Stimulated activated CD8-positive, alpha-beta memory T cell treated with anti-CD3 and anti-CD28 coated beads, Interleukin-15, amount 100 ng/mL, for 24 hours (primary cell): ENCODE measurements at places on chromosomes 13 and 19.

DNA sequence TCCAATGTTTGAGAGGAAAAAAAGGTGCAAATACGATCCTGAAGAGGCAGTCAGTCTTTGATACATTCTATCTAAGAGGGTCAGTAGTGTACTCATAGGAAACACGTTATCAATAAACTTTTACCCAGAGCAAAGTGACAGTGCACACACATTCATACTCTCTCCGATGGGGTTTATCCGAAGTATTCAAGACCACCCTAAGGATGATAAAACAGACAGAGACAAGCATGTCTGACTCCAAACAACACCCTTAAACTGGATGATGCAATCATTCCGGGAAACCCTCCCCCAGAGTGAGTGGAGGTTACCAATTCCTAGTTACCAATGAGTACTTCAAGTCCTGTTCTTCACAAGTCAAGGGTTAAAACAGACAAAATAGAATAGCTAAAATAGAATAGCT lies 79.1 kb downstream of the DNAJC3 start:
- DNase-seq, result no peak

- no peak for DNase-seq
Measured at GRCh38 chr19:3065675-3066357, 3.5 kb upstream of the TLE5 start.

- DNase-seq, result no peak
Measured at GRCh38 chr13:110440946-110441731, 120.4 kb downstream of the RAB20 start.

GRCh38 chr19:13029893-13030292 lies 34.6 kb downstream of the NFIX start:
- DNase-seq, result no peak

DNA sequence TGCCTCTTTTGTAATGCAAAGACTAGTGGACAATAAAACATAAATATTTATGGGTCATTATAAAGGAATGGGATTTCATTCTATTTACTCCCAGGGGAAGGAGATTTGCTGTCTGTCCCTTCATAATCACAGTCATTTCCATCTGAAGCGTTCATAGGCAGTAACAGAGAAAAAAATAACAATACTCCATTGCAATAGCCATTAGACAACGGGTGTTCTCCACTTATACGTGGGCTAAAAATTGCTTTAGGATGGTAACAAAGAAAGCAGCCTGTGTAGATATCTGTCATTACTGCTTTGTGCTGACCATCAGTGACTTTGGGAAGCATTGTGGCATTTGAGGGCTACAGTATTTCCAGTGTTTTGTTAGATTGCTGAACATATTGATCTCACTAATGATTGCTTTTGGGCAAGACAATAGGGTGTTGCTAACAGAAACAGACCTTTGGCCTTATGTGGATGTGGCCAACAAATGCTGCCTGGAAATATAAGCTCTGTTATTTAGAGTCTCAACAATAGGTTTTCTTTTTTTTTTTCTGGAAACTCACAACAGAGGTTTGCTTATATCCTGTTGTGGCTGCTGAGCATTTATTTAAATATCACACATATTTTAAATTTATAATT lies 355.2 kb downstream of the MTUS2 start:
- no peak for DNase-seq

DNA sequence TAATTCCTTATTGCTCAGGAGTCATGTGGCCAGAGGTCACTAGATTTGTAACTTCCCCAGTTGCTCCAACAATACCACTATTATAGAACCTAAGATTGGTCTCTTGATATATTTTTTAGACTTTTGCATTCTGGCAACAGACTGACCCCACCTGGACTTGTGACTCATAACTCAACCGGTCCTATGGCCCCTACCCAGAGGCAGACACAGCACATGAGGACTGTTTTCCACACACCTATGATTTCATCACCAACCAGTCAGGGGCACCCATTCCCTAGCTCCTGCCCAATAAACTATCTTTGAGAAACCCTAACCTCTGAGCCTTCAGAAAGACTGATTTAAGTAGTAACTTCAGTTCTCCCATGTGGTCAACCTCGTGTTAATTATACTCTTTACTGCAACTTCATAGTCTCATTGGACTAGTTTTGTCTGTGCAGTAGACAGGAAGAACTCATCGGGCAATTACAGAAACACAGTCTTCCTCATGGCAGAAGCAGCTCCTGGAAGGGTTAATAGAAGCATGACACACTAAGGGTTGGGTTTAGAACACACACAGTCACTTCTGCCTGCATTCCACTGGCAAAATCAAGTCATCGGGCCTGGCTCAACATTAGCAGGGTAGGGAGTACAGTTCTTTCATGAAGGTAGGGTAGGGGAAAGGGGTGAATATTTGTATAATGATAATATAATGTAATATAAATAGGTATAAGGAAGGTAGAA lies 251.8 kb downstream of the UQCRFS1 start:
- no peak for DNase-seq

- no peak for DNase-seq
Measured at GRCh38 chr19:28553005-28553404, 659.9 kb downstream of the UQCRFS1 start.

GRCh38 chr19:6058518-6059201 lies 51.6 kb downstream of the RFX2 start:
- DNase-seq, result no peak

- no peak for DNase-seq
Measured at GRCh38 chr13:99540530-99540929, 39.3 kb downstream of the TM9SF2 start.

GRCh38 chr13:30457306-30457891 lies 8.3 kb downstream of the HMGB1 start:
- no peak for DNase-seq

DNA sequence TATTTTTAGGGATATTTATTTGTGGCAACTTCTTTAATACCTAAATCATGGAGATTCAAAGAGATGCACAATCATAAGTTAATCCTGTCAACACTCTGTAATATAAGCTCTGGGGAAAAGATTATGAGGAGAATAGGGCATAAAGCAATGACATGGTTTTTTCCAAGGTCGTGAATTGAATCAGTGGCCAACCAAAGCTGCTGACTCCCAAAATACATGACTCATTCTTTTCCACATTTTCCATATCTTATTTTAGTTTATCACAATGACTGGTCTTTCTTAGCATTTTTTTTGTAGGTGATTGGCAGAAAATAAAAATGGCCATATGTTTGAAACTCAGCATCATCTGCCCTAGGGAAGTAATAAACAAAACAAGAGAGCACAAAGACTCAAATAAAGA lies 28.5 kb upstream of the RBM26 start:
- no peak for DNase-seq

DNA sequence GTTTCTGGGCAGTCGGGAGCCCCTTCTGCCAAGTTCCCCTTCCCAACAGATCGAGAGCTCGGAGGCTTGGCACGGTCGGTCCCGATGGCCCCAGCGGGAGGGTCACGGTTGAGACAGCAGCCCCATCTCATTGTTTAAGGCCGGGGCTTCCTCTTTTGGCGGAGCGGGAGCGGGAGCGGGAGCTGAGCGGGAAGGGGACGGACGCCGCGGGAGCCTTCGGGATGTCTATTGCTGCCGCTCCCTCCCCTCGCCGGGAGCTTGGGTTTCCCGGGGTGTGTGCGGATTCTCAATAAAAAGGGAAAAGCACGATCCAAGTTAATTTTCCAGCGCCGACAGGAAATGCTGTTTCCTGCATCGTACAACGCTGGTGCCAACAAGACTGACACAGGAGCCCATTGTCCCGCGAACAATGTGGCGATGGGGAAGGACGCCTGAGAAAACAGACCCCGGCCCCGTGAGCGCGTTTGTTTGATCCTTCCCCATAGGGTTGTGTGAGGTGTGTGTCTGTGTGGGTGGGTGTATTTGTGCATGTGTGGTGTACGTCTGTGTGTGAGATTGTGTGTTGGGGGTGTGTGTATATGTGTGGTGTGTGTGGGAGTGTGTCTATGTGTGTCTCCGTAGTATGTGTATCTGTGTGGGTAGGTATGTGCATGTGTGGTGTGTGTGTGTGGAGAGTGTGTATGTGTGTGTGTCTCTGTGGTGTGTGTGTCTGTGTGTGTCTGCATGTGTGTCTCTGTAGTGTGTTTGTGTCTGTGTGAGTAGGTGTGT lies 36.3 kb upstream of the FLT1 start:
- DNase-seq, result no peak
